Mesothelial cell of epicardium (in vitro differentiated cells): ENCODE measurements at places on chromosomes 2 and 18.

DNA sequence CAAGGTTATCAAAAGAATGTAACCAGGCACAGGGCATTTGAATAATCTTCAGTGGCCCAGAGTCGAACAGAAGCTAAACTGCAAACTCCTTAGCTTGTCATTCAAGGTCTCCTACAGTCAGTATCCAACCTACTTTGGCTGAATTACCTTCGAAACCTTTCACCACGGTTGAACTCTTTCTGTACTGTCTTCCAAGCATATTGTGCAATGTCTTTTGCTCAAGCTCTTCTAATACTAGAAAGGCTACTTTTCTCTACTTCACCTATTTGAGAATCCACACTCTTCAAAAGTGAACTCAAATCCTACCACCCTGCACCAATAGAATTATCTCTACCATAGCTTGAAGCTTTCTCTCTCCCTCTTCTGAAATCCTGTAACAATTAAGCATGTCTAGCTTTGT, 142.9 kb downstream of the NR4A2 start:
- no peak for DNase-seq

DNA sequence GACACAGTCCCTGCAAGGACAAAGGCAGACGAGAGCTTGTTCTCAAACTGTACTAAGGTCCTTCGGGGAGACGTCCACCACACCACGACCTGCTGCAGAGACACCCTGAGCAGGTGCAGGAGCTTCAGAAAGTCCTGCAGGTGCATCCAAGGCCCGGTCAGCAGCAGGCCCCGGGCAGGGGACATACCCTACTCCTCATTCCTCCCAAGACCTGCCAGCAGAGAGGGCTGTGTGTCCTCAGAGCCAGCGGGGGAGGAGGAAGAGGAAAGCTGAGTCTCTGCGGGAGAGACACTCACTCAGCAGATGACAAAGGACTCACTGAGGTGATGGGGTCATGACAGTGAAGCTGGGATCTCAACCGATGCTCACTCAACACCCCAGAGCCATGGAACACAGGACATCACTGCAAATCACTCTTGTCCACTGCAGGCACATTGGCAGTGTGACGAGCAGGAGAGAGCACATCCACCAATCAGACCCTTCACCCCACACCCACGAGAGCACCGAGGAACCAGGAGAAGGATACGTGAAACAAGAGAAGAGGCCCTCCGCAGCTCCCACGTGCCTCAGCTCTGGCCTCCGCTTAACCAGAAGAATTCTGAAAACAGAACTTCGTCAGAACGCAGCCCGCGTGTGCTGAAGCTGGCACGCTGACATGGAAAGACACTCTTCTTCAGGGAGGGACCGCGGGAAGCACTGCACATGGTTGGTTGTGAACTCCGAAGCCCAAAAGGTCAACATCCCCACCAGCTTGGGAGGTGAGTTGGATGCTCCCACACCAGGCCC, 9.3 kb downstream of the HDAC4 start:
- DNase-seq: no peak

DNA sequence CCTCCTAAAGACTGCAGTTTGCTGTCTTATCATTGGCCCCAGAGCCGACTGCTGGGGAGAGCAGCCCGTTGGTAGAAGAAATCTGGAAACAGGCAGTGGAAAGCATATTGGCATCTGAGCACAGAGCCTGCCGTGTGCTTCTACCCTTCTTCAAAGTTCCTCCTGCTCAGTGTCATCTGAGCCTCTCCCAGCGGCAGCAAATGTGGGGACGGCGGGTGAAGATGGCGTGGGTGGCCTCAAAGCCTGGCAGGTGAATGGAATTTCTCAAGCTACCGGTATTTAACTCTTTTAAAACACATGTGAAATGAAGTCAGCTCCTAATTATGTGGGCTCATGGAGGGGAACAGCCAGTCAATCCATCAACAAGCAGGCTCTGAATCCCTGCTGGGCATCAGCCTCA, 181.6 kb upstream of the PXDN start:
- no peak for DNase-seq

DNA sequence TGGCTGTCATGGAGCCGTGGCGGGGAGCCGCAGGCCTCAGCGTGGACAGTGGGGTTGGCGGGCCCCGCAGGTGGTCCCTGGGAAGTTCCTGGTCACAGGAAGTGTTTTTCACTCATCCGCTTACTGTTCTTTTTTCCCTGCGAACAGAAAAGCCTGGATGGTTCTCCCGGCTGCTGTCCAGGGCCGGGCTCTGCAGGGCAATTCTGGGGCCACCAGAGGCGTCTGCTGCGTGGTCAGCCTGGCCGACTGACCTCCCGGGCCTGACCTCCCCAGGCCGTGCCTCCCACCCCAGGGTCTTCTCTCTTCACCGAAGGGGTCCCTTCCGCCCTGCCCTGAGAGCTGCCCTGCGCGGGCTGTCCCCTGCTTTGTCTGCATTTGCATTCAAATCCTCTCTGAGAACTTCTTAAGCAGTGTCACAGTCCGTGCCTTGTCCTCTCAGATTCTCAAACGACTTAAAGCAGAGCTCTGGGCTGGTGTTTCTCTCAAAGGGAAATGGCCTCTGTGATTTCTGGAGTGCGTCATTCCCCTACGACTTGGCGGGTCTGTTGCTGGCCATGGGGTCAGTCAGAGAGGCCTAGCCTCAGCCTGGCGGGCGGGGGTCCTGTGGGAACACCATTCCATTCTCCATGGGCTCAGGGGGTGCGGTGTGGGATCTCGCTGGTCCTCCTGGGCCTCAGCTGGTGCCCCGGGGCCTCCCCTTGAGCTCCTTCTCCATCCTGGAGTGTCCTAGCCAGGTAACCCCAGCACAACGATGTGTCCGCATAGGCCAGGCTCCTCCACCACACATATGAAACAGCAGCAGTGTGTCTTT, 38.3 kb downstream of the KLHL29 start:
- DNase-seq: no peak

- no peak for DNase-seq
Observed at GRCh38 chr2:159032580-159032979, 64.1 kb downstream of the TANC1 start.

DNA sequence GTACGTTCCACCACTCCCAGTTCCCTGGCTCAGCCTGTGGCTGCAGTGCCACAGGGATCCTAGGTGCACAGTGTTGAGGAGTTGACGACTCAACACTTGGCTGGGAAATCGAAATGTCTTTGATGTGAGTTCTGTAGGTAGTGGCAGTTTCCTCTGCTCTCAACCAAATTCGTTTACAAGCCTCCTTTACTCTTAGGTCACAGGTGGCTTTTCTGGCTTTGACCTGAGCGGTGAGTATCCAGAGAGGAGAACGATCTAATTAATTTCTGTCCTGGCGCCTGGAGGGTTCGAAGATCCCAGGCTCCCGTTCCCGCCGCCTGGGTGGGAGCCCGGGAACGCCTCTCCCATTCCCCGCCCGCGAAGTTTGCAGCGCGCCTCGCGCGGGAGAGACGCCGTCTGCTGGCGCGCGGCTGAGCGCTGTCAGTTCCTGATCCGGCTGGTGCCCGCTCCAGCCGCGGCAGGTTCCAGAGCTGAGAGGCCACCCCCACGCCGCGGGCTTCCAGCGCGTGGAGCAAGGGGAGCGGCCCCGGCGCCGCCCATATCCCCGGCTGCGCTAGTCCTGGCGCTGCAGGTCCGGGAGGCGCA, at the start of gene LAMA3:
Gene LAMA3, plus strand, starts transcription at position 423 of the 585 bp plus-strand sequence. CDS start 231 bp downstream, outside the sequence.
- DNase-seq: peak; percentile 40

DNA sequence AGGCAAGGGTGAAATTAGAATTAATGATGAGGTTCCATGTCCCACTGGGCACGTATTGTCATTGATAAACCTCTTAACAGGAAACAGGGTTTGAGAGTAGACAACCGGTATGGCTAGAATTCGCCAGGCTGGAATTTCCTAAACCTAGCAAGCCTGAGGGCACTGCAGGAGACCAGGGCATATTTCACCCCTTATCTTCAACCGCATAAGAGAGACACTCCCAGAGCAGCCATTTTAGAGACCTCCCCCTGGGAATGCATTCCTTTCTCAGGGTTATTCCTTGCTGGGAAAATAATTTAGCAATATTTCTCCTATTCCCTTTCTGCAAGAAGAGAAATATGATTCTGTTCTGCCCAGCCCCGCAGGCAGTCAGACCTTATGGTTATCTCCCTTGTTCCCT, 334.6 kb upstream of the LYPD1 start:
- DNase-seq: no peak

DNA sequence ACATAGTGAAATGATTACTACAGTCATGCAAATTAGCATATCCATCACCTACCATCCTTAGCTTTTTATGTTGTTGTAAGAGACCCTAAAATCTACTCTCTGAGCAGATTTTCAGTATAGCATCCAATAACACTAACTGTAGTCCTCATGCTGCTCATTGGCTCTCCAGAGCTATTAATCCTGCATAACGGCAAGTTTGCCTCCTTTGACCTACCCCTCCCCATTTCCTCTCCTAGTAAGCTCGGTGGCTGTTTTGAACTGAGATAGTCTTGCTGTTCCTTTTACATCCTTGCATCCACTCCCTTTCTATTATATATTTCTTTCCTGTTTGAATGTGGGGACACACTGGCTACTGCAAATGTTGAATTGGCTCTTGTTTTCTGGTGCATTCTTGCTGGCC, 481.5 kb downstream of the TSN start:
- DNase-seq: no peak

- DNase-seq: no peak
Observed at GRCh38 chr18:27749194-27749593, 427.7 kb downstream of the CDH2 start.

- DNase-seq: no peak
Observed at GRCh38 chr2:85681372-85681763, 12.8 kb upstream of the GNLY start.

DNA sequence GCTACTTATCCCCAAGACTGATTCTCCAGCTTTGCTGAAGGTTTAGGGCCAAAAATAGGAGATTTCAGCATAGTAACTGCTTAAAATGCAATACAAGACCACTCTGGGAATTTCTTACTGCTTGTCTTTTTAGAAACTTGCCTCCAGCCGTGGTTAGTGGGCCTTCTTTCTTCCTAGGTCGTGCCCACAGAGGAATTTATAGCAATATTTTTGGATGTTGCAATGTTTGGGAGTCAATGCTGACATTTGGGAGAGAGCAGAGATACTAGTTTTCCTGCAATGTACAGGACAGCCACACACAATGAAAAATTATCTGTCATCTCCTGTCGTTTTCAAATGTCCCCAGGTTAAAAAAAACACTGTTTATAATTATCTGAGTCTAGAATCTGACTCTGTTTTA, 25.6 kb upstream of the CERS6 start:
- DNase-seq: no peak

DNA sequence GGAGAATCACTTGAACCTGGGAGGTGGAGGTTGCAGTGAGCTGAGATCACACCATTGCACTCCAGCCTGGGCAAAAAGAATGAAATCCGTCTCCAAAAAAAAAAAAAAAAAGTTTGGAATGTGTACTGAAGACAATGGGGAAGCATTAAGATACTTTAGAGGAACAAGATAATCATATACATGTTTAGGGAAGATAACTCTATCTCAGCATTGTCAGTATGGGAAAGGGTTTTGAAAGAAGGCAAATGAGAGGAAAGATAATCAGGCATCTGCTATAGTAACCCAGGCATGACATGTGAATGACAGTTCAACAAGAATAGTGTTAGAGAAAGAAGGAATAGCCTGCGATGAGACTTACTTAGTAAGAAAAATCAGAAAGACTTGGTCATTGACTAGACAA, 112.0 kb downstream of the ATAD2B start:
- no peak for DNase-seq

DNA sequence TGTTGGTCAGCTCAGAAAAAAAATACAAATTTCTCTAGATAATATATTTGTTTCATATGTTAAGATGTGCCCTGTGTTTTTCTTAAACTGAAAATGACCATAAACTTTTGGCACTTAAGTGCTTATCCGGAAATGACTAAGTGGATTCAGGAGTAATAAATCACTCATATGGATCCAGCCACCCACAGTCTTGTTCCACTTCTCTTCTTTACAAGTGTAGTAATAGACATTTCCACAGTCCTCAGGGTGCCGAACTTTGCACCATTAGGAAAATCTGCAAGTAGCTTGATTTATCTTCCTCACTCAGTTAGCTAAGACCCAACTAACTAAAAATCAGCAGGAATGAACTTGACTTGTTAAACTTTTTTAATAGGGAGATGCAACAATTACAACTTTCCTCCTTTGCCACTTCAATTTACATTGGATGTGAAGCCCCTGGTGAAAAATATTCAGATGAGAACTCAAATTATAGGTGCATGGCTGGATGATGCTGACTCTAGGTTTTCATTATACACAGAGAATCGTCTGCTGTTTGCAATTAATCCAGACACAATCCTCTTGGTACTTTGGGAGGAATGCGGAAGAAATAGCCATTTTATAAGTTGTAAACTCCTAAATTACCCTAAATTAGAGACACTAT, 322.5 kb downstream of the ARHGAP15 start:
- no peak for DNase-seq

GRCh38 chr18:679516-679915, 22.1 kb downstream of the TYMS start:
- no peak for DNase-seq

- DNase-seq: no peak
Observed at GRCh38 chr2:150663143-150663542, 175.7 kb upstream of the RND3 start.

- no peak for DNase-seq
Observed at GRCh38 chr2:185127412-185127811, 529.1 kb downstream of the ZNF804A start.
